ENCODE measurements at places on chromosomes 12 and 14.

DNA sequence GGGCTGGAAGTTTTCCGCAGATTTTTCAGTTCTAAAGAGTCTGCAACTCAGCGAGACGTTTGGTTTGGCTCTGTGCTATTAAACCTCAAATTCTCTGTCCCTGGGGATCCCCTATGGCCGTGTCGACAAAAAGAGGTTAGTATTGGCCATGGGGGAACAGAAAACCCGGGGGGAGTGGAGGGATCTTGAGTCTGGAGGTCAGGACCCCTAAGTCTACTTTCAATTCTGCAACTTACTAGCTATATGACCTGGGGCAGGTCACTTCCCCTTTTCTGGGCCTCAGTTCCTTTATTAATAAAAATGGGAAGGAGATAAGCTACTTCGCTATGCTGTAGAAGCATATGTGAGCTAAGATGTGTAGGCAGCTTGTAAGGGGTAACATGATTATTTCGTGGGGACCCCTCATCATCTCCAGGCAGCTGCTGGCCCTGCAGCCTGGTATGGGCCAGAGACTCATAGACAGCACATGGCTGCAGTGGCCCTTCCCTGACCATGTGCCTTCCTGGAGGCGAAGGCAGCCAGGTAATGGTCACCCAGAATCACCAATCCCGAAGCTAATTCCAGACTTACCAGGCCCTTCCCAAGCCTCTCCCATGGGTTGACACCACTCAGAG lies 8.6 kb downstream of the ASB2 start:
- H3K36me3 ChIP-seq = no peaks in the 10 kb centered on the region
- peak overlapping the region; percentile 86 for H3K27ac ChIP-seq
- DNase-seq = peak; percentile 73

DNA sequence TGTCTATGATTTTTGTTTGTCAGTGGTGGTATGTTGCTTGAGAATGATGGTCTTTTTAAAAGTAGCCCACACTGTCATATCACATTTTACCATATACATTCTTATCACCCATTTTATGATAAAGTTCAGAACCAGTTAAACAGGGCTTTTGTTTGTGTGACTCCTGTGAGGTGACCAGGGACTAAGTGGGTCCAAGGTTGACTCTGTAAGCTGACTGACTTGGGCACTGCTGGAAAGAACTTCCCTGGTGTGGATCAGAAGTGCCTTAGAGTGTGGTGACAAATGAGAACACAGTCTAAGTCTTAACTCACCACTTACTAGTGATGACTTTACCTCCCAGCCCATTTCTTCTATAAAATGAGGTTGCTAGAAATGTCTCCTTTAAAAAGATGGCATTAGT lies 52.6 kb downstream of the VRK1 start:
- DNase-seq = no peak
- no peaks in the 10 kb centered on the region for H3K27me3 ChIP-seq
- no peaks in the 10 kb centered on the region for H3K4me1 ChIP-seq
- H3K4me3 ChIP-seq = no peak overlapping the region
- H3K36me3 ChIP-seq = no peaks in the 10 kb centered on the region

- no peak for DNase-seq
- H3K4me3 ChIP-seq = no peak overlapping the region
- no peak overlapping the region for H3K27ac ChIP-seq
- H3K36me3 ChIP-seq = no peaks in the 10 kb centered on the region
These were observed 16.1 kb downstream of the CMKLR1 start for GRCh38 chr12:108322998-108323397.

- peaks cover 87% of the 10 kb centered on the region for H3K27me3 ChIP-seq
- no peak overlapping the region for H3K27ac ChIP-seq
- H3K4me3 ChIP-seq = no peak overlapping the region
- H3K36me3 ChIP-seq = no peaks in the 10 kb centered on the region
- DNase-seq = no peak
These were observed 3.3 kb upstream of the PAX9 start for GRCh38 chr14:36658123-36659009.

GRCh38 chr12:52079576-52080402 lies at the start of gene SMIM41:
SMIM41 (plus strand) TSS chr12:52079704; CDS start chr12:52079780, 76 bp downstream.
- peaks cover 19% of the 10 kb centered on the region for H3K4me1 ChIP-seq
- peak within 1 kb of the TSS; percentile 20 for H3K4me3 ChIP-seq
- peak within 1 kb of the TSS; percentile 80 for H3K27ac ChIP-seq
- no peak for DNase-seq
- H3K27me3 ChIP-seq = no peaks in the 10 kb centered on the region

DNA sequence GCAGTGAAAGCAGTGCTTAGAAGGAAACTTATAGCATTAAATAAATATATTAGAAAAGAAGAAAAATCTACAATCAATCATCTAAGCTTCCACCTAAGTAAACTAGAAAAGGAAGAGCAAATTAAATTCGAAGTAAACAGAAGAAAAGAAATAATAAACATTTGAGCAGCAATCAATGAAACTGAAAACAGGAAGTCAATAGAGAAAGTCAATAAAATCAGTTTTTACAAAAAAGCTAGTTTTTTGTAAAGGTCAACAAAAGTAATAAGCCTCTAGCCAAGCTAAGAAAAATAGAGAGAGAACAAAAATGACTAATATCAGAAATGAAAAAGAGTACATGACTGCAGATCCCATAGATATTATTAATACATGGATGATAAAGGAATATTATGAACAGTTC lies 34.2 kb upstream of the KTN1 start:
- H3K36me3 ChIP-seq = no peaks in the 10 kb centered on the region
- H3K27me3 ChIP-seq = no peaks in the 10 kb centered on the region
- no peak for DNase-seq
- H3K27ac ChIP-seq = no peak overlapping the region

DNA sequence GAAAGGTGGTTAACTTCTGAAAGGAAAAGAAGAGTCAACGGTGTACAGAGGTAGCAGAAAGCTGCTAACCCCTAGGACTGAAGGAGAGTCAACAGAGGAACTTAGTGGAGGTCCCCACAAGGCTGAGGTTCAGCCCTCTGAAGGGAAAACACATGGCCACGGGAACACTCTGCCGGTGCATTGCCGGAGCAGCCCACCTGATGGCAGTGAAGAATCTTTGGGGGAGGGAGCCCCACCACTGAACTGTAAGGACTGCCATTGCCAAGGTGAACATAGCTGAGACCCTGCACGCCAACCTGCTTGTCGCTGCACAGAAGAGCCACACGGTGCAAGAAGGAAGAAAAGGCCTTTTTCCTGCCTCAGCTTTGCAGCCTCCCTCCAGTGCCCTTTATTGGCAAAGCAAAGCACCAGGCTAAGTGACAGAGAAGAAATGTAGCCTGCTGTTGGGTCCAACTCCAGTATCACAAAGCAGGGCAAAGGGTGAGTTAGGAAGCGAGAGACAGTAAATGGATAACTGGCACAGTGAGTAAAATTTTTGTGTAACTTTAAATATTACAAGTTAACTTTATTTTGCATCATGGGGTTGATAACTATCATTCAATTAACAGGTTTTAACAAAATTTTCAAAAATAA lies 76.9 kb downstream of the LIN52 start:
- H3K4me3 ChIP-seq = no peak overlapping the region
- no peaks in the 10 kb centered on the region for H3K27me3 ChIP-seq
- H3K27ac ChIP-seq = no peak overlapping the region

- H3K27ac ChIP-seq = no peak overlapping the region
- H3K27me3 ChIP-seq = no peaks in the 10 kb centered on the region
- no peak for DNase-seq
- H3K36me3 ChIP-seq = no peaks in the 10 kb centered on the region
- H3K4me3 ChIP-seq = no peak overlapping the region
- no peaks in the 10 kb centered on the region for H3K4me1 ChIP-seq
These were observed 94.1 kb downstream of the FSCB start for GRCh38 chr14:44412858-44413569.

- H3K4me1 ChIP-seq = no peaks in the 10 kb centered on the region
- H3K4me3 ChIP-seq = no peak overlapping the region
- no peak for DNase-seq
- no peaks in the 10 kb centered on the region for H3K27me3 ChIP-seq
These were observed 3.5 kb downstream of the KRT3 start for GRCh38 chr12:52792185-52793029.

- H3K27ac ChIP-seq = peak within 1 kb of the TSS; percentile 57
- peak within 1 kb of the TSS; percentile 55 for H3K4me3 ChIP-seq
- H3K36me3 ChIP-seq = no peaks in the 10 kb centered on the region
- H3K27me3 ChIP-seq = no peaks in the 10 kb centered on the region
These were observed at the start of gene PTPN21 for GRCh38 chr14:88554457-88555286. PTPN21 (minus strand) TSS chr14:88555007; CDS start chr14:88550417, 4,590 bp downstream.

GRCh38 chr14:22113401-22113800 lies 439.8 kb upstream of the OR4E1 start:
- H3K27me3 ChIP-seq = no peaks in the 10 kb centered on the region
- DNase-seq = no peak
- no peaks in the 10 kb centered on the region for H3K4me1 ChIP-seq
- no peak overlapping the region for H3K4me3 ChIP-seq
- no peaks in the 10 kb centered on the region for H3K36me3 ChIP-seq

DNA sequence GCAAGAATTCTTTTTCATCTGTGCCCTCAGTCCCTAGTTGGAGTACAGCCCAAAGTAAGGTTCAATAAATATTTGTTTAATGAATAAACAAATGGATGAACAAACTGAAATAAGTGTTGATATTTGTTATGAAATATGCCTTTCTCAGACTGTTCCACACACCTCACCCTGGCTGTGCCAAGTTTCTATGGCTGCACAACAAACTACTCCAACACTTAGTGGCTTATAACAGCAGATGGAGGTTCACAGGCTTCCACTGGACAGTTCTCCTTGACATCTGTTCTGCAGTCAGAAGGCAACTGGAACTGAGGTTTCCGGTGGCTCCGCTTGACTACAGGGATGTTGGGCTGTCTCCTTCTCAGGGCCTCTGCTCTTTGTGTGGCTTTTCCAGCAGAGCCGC lies 197.1 kb downstream of the RGS6 start:
- no peaks in the 10 kb centered on the region for H3K27me3 ChIP-seq
- no peaks in the 10 kb centered on the region for H3K36me3 ChIP-seq
- H3K4me1 ChIP-seq = no peaks in the 10 kb centered on the region
- no peak overlapping the region for H3K27ac ChIP-seq

- H3K27ac ChIP-seq = no peak overlapping the region
- no peak for DNase-seq
- H3K27me3 ChIP-seq = no peaks in the 10 kb centered on the region
These were observed 48.6 kb downstream of the PPP1R36 start for GRCh38 chr14:64598404-64598803.

DNA sequence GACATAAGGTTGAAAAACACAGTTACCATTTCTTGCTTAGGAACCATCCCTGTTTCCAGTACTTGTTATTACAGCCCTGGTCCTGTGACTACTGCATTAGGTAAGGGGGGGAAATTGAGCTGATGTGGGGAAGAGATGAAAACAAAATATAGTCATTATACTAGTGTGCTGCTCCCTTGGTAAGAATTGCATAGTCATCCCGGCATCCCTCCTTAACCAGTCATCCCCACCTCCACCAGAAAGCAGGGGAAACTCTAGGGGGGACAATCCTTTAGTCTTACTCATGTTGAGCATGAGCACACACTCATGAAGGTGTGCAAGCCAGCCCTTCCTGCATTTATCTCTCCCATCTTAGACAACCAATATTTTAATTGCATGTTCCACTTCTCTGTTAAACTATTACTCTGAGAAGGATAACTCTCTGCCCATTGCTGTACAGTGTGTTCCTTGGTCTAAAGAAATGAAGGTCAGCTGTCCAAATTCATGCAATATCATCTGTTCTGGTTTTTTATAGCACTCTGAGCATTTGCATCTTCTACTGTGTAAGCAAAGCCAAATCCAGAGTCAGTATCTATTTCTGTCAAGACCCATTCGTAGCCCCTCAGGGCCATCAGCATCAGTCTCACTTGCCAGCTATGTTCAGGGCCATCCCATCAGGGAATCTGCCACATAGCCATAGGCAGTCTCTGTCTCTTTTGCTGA lies 46.8 kb downstream of the TMEM30B start:
- H3K4me3 ChIP-seq = no peak overlapping the region
- DNase-seq = no peak
- H3K4me1 ChIP-seq = no peaks in the 10 kb centered on the region
- no peak overlapping the region for H3K27ac ChIP-seq

GRCh38 chr12:9363145-9363544 lies 154.9 kb upstream of the PZP start:
- no peaks in the 10 kb centered on the region for H3K36me3 ChIP-seq
- no peaks in the 10 kb centered on the region for H3K27me3 ChIP-seq
- H3K27ac ChIP-seq = no peak overlapping the region
- DNase-seq = no peak
- H3K4me3 ChIP-seq = no peak overlapping the region

DNA sequence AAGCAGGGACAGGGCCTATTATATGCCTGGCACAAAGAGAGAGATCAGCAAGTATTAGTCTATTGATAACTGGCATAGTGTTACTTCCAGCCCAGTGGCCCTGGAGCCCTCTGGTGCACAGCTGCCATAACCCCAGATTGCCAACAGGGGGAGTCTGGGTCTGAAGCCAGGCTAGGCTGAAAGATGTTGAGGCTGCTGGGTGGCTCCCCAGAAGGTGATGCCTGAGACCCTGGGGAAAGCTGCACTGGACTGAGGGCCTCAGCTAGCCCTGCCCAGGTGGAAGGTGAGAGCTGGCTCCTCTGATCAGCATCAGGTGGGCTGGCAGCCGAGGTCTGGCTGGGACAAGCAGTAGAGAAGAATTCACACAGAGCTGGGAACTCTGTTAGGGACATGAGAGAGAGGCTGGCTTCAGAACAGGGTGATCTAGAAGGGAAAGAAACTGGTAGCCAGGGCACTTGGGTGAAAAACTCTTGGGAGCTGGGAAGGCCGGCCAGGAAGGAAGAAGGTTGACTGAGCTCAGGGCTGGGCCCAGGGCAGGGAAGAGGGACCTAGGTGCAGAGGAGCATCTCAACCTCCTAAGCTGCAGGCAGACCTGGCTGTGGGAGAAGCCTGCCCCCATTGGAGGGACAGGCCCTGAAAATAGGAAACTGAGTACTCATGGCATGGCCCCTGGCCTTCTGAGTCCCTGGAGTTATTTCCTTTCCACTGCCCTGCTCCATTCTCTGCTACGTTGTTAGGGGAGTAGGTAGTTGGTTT lies 3.9 kb downstream of the GZMH start:
- H3K4me3 ChIP-seq = no peak overlapping the region
- peak; percentile 53 for DNase-seq
- H3K36me3 ChIP-seq = no peaks in the 10 kb centered on the region
- no peaks in the 10 kb centered on the region for H3K4me1 ChIP-seq

DNA sequence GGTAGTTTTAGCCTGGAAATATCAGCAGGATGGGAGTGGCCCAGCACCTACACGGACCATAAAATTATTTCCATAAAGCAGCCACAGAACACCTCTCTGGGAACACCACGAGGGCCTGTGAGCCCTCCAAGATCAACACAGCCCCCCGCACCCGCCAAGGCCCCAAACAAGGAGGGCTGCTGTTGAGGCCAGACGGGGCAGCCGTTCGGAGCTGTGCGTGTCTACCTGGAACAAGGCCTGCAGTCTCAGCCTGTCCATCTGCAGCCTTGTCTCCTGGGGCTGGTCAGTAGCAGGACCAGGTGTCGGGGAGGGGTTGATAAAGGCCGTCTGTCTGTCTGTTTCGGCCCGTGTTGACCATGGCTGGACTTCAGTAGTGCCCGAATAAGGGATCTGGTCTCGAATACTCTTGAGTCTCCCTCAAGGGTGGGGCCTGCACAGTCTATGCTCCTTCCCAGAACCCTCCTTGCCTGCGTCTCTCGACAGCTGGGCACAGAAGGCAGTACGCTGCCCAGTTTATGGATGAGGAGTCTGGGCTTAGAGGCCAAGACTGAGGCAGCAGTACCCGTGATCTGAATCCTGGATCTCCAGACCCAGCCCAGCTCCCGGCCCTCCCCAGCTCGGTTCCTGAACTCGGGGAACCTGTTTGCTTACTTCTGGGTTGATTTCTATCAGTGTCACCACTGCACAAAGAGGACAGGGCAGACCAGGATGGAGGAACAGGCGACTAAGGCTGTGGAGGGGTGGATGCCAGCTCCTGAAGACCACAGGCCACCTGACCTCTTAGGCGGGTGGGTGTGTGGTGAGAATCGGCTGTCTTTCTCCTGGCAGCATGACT lies 23.1 kb upstream of the DLK1 start:
- H3K27me3 ChIP-seq = no peaks in the 10 kb centered on the region
- no peak for DNase-seq
- H3K4me3 ChIP-seq = no peak overlapping the region
- H3K36me3 ChIP-seq = no peaks in the 10 kb centered on the region
